ENCODE measurements at places on chromosomes 4 and X.

- peak; percentile 33 for DNase-seq
Observed at GRCh38 chr4:183721207-183722081, 62.4 kb downstream of the TRAPPC11 start.

- no peak for DNase-seq
Observed at GRCh38 chr4:55910140-55910539, 38.6 kb upstream of the CEP135 start.

GRCh38 chr4:126541820-126542219 lies 1090.9 kb upstream of the INTU start:
- no peak for DNase-seq

- DNase-seq: peak; percentile 55
Observed at GRCh38 chr4:153497091-153497531, 31.0 kb downstream of the TMEM131L start.

GRCh38 chr4:97662133-97662532 lies 481.1 kb downstream of the STPG2 start:
- no peak for DNase-seq

GRCh38 chr4:27289704-27290103 lies 429.1 kb downstream of the STIM2 start:
- DNase-seq: no peak

DNA sequence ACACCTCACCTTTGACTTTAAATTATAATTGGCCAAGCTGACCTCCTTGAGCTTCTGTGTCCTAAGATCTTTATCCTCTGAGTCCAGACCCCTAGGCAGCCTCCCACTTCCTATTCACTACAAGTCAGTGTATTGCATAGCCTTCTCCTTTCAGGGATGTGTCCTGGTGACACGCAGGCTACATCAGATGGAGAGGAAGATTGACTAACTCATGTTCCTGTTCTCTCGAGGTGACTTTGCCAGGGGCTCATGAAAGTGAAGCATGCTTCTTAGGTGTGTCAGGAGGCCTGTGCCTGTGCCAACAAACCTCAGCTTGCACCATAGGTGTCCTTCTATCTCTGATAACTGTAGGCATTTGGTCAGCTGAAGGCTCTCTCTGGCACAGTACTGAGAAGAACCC lies 195.7 kb upstream of the HS3ST1 start:
- no peak for DNase-seq

DNA sequence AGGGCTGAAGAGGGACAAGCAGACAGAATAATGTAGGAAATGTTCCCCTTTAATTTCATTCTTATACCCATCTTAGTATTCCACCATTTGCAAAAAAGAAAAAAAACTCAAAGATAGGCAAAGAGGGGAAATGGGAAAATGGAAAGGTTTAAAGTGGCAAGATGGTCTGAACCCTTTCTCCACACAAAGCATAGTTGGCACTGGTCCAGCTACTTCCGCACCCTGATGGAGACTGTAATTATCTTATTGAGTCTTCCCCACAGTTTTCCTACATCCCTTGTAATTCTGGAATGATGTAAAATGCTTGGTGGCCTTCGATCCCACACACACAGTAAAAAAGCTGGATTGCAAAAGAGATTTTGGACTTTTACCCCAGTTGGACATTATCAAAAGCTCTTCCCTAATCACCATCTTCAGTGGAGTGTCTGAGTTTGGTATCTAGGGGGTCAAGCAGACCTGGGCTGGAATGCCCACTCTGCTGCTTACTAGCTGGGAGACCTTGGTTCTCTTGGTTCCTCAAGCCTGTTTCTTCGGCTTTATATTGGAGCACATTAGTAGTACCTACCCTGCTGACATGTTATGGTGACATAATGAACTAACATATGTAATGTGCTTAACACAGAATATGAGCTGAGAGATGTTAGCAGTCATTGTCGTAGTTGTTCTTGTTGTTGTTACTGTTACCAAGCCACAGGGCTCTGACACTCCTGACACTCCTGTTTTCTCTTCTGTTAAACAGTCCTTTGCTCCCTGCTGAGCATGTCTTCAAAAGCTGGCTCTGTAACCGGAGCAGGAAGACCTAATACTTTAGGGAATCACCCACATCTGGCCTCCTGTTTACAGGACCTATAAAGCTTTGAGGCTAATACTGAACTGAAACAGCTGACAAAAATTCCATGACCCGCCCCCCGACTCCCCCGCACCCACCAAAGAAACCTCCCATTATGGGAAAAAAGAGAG lies 4.7 kb downstream of the SRPX2 start:
- no peak for DNase-seq

GRCh38 chr4:48756689-48757220 lies 23.3 kb downstream of the FRYL start:
- DNase-seq: no peak

GRCh38 chr4:83219344-83220331 lies 65.0 kb downstream of the COQ2 start:
- DNase-seq: peak; percentile 61

- peak; percentile 38 for DNase-seq
Observed at GRCh38 chrX:13742397-13743176, 8.0 kb downstream of the OFD1 start.

DNA sequence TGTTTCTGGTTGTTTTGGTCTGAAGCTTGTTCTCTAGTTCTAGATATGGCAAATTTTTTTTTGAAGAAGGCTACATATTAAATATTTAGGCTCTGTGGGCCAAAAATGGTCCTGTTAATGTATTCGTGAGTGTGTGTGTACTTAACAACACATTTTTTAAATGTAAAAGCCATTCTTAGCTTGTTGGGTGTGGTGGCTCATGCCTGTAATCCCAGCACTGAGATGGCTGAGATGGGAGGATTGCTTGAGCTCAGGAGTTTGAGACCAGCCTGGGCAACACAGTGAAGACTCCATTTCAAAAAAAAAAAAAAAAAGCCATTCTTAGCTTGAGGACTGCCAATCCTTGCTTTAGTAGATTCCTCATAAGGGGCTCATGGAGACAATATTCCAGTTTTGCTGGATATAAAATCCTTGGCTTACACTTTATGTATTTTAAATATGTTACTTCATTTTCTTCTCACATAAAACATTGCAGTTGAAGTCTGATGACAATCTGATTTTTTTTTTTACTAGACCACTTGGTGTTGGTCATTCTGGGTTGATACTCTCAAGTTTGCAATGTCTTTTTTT lies 23.4 kb downstream of the NOCT start:
- DNase-seq: no peak
